ENCODE measurements at places on chromosomes 4 and X.

DNA sequence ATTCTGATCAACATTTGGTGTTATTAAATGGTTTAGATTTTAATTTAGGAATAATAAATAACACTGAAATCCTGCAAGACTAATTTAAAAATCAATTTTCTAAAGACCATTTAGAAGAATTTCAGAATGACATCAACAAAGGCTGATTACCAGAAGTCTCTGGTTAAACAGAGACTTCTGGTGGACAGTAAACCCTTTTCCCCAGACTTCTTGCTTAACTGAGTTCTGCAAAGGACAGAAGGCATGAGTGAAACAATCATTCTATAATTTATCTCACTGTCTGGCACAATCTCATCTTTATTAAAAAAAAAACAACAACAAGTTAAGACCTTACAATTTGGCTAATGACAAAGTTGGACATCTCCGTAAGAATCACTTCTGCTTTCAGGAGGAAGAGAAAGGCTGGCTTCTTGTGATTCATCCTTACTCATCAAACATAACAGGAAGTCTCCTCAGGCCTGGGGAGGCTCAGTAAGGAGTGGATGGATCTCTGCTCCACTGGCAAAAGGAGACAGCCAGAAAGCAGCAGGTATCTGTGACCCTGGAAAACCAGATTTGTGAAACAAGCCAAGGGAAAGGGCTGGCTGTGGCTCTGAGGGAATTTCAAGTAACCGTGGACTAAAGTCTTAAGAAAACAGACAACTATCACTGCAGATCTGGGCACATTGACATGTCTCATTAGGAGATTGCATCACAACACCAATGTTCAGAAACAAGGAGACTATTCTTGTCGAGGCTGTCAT is 908 bp upstream of the TLR6 start:
- no peak for DNase-seq

DNA sequence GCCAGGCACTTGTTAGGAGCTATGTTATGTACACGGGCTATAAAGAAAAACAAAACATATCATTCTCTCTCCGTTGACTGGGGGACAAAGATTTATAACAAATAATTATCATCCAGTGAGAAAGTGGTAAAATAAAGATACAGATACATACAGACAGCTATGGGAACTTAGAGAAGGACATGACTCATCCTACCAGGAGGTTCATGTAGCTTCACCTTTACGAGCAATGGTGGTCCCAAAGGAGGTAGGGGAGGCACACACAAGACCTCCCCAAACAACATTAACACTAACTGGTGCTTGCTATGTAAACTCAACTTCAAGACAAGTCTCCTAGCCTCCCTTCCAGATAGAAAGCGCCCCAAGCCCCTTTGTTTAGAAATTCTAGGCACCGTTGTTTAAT is 8.9 kb downstream of the AMBN start:
- no peak for DNase-seq

DNA sequence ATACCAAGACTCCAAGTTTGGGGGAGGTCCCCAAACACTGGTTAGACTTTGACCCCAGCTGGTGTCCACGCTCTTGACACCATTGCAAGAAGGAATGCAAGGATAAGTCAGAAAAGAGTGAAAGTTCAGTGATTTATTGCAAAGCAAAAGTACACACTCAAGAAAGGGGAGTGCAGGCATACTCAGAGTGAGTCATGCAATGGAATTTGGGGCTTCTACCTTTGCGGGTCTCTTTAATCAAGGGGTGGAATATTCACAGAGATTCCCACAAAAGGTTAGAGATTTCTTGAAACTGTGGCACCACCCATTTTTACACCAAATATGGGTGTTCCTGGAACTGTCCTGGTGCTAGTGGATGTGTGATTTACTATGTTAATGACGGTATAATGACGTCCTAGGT is 5.2 kb upstream of the SMIM10L2A start:
- no peak for DNase-seq

GRCh38 chr4:7462509-7462971 is 27.8 kb upstream of the PSAPL1 start:
- DNase-seq = no peak

DNA sequence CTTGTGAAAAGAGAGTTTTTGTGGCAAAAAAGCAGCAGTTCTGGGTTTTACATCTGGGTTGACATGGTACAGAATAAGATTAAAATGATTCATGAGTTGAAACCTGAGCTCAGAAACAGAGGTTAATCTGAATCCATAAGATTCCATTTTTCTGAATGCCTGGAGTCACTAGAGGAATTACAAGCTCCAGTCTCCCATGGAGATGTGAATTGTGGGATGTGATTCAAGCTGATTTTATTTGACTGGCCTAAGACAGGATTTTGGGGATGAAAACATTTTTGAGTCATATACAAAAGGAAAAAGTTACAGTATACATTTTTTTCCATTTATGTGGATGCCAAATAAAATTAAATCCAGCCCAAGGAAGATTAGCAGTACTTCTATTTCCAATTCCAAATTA is 161.1 kb downstream of the RBM46 start:
- DNase-seq = no peak

- DNase-seq = no peak
These were observed 84.0 kb downstream of the RTL9 start for GRCh38 chrX:110442635-110443034.

DNA sequence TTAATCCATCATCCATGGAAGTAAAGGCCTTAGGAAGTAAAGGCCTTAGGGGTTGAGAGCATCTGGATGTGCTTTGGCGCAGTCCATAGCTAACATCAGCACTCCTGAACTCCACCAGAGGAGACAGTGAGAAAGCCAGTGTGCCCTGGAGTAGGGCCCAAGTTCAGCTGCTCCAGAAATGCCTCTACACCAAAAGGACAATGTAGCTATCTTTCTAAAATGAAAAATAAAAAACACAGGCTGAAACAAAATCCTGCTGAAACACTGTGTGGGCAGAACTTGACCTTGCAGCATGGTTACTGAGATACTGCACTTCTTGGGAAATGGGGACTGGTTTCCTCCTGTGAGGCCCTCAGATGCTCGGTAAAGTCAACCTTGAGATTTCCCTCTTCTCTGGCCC is 29.3 kb downstream of the SH3RF1 start:
- DNase-seq = no peak

- DNase-seq = no peak
These were observed 76.1 kb downstream of the NSG1 start for GRCh38 chr4:4462970-4463369.

- DNase-seq = no peak
These were observed 29.6 kb downstream of the PDK3 start for GRCh38 chrX:24494647-24495075.

DNA sequence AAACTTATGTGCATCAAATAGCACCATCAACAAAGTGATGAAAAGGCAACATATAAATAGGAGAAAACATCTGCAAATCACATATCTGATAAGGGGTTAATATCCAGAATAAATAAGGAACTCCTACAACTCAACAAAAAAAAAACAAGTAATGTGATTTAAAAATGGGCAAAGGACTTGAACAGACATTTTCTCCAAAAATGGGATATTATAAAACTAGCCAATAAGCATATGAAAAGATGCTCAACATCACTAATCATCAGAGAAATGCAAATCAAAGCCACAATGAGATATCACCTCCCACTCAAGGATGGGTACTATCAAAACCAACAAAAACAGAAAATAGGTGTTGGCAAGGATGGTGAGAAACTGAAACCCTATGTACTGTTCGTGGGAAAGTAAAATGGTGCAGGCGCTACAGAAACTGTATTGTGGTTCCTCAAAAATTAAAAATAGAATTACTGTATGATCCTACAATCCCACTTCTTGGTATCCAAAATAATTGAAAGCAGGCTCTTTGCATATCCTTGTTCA is 2.4 kb downstream of the DNAJB14 start:
- no peak for DNase-seq

GRCh38 chr4:17688011-17688441 is 73.6 kb downstream of the MED28 start:
- DNase-seq = no peak

GRCh38 chr4:7705062-7705461 is 234.6 kb downstream of the AFAP1 start:
- DNase-seq = no peak

DNA sequence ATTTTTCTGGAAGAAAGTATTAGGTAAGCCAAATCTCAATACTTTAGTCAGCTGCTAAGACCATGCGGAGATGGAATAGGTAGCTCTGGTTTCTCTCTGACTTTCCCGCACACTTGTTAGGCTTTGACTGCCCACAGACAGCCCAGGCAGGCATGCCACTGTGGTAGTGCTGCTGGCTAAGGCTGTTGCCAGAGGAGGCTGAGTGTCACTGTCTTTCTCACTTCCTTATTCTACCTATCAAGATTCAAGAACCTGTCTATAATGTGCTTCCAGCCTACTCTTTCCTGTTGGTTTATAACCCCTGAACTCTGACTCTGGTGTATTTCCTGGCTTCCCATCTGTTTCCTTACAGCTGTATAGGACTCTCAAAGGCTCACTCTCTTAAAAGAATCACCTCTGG is 81.8 kb upstream of the TRPC5 start:
- no peak for DNase-seq

DNA sequence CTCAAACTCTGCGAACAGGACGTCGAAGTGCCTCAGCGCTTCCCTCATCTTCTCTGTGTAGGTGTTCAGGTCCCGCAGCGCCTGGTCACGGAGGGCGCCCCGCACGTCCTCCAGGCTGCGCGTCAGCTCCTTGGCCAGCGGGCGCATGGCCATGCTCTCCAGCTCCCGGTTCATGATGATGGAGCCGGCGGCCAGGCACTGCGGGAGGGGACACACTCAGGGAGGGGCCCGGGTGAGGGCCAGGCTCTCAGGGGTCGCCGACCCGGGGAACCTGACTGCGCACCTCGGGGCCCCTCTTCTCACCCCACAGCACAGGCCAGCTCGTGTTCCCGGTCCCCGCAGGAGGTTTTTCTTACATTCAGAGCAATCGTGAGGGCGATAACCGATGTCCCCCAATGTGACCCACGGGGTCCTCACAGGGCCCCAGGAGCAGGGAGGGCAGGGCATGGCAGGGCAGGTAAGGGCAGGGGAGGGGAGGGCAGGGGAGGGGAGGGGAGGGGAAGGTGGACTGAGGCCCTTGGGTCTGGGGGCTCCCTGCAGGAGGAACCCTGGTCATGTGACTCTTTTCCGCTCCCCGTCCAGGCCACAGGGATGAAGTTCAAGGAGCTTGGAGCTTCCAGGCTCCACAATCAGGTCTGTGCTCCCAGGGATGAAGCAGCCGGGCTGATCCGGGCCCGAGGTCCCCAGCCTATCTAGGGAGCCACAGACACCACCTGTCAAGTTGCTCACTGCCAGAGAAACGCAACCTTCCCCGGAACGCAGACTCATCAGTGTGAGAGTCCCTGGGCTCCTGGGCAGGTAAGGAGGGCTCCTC is 77.8 kb upstream of the MXD4 start:
- DNase-seq = no peak

DNA sequence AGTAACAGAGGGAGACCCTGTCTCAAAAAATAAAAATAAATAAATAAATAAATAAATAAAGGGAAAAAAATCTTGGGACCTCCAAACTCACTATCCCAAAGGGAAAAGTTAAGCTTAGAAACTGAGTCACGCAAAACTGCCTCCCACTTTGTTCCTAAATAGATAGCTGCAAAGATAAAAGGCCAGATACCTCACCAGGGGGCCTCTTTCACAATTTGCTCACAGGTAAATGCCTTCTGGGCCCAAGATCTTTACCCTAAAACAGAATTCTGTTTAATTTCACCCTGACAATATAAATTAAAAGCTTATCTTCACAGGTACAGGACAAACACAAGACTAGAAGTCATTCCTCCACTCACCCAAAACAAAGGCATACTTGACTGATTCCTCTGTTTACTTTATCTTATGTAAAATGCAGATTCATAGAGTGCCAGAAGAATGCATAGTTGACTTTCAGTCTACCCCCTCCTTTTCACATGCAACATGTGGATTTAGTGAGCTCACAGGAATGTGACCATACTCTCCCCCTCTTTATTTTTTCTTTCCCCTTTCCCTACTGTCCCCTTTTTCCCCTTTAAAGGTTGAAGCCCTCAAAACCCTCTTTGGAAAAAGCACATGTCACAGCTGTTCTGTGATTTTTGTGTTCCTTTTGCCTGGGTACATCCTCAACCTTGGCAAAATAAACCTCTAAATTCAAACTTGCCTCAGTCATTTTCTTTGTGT is 23.4 kb downstream of the ELF2 start:
- no peak for DNase-seq

- DNase-seq = no peak
These were observed at the start of gene NMU for GRCh38 chr4:55635741-55636655. NMU (minus strand) TSS chr4:55636298; CDS start chr4:55636192, 106 bp downstream.

- peak; percentile 35 for DNase-seq
These were observed at the start of gene SCD5 for GRCh38 chr4:82798168-82799005. SCD5 (minus strand) TSS chr4:82798796; CDS start chr4:82798537, 259 bp downstream.

GRCh38 chr4:26964994-26965393 is 104.4 kb downstream of the STIM2 start:
- DNase-seq = no peak

DNA sequence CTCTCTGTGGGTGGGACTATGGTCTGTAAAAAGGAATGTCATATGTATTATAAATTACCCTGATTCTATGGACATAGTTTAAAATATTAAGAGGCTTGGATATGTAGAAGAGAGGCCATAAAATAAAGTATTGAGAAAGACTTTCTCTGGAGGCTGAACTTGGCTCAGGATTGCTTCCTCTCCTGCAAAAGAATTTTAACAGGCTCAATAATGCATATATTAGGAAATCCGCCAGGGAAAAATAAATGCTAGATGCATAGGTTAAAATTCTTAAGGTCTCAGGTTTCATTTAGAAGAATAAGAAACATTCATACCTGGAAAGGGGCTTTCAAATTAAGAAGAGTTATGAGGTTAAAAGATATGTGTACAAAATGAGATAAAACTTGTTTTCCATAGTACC is 424.3 kb downstream of the ARAP2 start:
- no peak for DNase-seq

DNA sequence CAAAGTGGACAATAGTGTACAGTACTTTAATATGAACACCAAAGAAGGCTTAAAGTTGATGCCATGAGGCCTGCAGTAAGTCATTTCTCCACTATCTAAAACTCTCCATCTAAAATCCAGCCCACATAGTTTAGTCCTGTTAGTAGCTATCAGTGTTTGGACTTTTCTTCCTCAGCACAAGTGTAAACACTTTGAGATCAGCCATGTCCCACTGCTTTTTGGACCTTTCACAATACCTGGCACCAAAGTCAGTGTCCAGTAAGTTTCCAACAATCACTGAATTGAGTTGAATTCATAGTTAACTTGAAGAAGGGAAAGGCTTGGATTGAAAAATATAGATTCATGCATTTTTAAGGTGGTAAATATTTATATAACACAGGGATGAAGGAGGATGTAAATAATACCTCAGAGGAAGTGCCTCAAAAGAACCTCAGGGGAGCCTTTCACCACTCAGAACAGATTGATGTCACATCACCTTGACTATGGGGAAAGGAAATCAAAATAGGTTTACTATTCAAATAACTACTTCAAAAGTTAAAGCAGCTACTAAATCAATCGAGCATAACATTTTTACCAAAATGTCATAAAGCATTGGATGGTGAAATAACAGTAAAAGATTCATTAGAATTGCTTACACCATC is 76.7 kb downstream of the FTHL17 start:
- DNase-seq = no peak

DNA sequence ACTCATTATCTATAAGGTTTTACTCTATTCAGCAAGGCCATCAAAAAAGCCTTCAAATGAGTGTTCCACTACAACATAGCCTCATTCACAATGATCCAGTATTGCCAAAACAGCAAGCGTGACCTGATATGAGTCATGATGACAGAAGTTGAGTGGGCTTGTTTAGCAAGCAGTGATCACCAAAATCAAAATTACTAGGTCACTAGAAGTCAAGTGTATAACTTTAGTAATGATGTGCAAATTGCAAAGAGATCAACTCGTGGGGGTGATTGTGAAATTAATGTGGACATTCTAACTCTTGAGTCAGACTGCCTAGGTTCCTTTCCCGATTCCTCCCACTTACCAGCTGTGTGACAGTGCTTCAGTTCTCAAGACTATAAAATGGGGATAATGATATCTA is 124.5 kb downstream of the CHM start:
- DNase-seq = no peak
